ENCODE measurements at places on chromosomes 1 and 21.

GRCh38 chr1:169186106-169186505 is 79.6 kb downstream of the ATP1B1 start:
- DNase-seq, result no peak

DNA sequence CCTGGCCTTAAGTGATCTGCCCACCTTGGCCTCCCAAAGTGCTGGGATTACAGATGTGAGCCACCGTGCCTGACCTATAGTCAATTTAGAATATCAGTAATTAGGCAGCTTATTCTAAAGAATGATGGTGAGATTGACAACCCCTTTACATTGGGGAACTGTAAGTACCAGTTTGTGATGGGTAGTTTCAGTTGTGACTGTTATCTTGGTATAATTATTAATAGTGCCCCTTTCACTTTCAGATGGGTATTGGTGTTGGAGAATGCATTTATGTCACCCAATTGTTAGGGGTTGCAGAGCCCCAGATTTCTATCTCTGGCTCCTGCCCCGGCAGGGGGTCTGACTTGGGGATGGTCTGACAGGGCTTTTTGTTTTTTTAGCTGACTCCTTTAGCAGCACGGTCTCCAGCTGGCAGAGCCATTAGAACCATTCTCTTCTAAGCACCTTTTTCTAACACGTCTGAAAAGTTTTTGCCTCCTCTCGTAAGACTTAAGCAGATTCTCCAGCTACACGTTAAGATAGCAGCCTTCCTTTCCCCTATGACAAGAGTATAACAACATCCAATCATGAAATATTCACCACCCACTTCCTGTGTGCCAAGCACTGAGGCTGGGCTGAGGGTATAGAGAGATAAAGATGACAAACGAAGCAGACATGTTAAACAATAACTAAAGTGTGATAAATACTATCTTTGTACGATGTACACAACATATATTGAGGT is 157.8 kb downstream of the SDCCAG8 start:
- DNase-seq, result no peak

DNA sequence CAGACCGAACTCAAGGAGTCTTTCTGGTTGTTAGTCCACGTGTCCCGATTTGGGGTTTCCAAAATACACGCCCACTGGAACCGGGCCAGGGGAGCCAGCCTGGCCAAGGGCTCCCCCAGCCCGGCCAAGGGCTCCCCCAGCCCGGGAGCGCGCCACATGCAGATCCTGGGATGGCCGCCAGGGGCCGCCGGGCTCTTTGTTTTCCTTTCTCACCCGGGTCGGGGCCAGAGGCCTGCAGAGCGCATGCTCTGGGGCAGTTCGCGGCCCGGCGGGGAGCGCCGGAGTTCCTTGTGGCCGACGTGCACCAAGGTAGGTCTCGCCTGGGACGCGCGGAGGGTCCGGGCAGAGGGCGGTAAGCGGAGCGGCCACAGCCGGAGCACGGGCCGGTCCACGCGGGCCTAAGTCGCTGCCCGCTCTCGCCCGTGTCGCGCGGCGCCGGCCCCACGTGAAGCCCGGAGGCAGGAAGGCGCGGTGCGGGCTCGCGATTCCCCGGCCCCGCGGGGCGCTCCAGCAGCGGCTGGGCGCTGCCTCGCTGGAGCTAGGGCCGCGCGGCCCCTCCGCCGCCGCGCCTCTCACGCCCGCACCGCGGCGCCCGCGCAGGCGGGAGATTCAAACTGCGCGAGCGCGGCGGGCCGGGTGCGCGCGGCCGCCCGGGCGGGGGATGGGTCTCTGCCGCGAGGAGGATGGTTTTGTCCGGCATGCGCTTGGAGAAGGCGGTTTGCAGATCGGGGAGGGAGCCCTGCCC is 12.3 kb downstream of the RCC1 start:
- DNase-seq, result peak; percentile 70

GRCh38 chr1:60151311-60151710 is 77.7 kb upstream of the C1orf87 start:
- no peak for DNase-seq

- DNase-seq, result no peak
Measured at GRCh38 chr21:42079008-42079938, 8.2 kb downstream of the UMODL1 start.

DNA sequence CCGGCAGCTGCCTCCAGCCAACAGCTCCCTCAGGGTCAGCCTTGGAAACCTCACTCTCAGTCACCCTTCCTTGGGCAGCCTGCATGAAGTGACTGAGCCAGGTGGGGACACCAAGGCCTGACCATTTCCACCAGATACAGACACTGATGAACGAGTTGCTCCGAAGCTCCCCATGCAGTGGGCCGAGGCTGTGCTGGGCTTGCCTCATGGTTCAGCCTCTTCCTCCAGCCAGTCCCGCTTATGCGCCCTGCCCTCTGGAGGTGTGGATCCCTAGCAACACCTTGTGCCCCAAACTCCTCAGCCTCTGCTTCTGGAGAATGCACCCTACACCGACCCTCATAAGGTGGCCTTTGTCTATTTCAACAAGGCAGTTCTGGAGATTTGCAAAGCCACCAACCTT is 236.0 kb downstream of the RRAGC start:
- no peak for DNase-seq

DNA sequence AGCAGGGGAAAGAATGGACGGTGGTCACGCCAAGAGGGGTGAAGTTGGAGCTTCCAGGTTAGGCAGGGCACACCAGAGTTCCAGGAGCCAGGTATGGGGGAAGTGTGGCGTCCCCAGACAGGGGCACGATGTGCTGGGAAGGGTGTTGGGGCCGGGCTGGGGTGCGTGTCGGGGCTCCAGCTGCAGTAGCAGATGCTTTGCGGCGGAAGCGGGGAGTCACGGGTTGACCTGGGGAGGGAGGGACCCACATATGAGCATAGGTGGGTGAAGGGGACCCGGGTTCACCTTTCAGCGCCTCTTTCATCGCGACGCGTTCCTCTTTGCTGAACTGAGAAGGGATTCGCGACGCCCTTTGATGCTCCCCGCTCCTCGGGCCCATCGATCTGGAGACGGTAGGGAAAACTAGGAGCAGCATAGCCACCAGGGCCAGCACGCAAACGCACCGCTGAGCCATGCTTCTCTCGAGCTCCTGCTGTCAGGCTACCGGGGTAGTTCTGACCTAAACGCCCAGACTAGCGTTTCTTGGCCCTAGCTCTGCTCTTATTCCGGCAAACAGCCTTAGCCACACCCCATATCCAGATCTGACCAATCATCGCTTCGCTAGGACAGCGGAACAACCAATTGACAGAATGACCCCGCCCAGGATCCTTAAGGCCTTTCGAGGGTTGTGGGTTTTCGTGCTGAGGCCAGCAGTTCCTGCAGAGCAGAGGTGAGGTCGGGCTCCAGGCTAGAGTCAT is at the start of gene PM20D1:
Gene PM20D1, minus strand, starts transcription at position 514 of the 737 bp plus-strand sequence. Its CDS starts 60 bp downstream, at position 454.
- no peak for DNase-seq

- no peak for DNase-seq
Measured at GRCh38 chr21:43332861-43333297, 94.1 kb downstream of the SIK1 start.

GRCh38 chr1:172646653-172647052 is 12.2 kb upstream of the FASLG start:
- no peak for DNase-seq

- DNase-seq, result no peak
Measured at GRCh38 chr1:220925707-220926106, 46.5 kb downstream of the HLX start.

DNA sequence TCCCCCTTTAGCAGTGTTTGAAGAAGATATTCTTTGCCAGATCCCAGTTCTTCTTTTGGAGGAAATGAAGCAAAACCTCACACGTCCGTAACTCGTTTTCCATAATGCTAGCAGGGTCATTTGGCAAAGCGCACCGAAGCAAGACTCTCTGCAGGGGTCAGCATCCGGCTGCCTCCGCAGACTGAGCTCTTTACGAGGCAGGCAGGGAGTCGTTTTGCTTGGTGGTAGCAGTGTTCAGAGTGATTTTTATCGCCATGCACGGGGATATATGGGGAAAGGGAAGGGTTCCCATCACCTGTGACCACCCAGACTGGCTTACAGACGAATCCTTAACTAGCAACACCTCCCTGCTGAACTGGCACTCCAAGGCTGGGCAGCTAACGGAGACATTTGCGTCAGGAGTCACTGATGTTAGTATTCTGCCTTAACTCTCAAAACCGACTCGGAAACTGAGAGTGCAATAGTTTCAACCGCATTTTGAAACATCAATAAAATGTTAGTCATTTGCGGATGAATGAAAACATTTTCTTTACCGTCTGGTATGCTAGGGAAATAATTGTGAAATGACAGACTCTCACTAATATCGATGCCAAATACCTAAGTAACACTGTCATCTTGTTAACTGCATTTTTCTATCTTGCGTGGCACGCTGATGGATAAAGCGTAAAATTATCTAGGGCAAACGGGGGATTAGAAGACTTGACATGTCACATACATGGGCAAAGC is 2.2 kb upstream of the NEGR1 start:
- DNase-seq, result no peak

GRCh38 chr21:31143036-31143435 is 104.8 kb upstream of the KRTAP19-8 start:
- no peak for DNase-seq

GRCh38 chr1:157157501-157158190 is 19.5 kb upstream of the ETV3 start:
- no peak for DNase-seq

GRCh38 chr1:226981386-226981817 is 41.3 kb downstream of the COQ8A start:
- DNase-seq, result no peak

DNA sequence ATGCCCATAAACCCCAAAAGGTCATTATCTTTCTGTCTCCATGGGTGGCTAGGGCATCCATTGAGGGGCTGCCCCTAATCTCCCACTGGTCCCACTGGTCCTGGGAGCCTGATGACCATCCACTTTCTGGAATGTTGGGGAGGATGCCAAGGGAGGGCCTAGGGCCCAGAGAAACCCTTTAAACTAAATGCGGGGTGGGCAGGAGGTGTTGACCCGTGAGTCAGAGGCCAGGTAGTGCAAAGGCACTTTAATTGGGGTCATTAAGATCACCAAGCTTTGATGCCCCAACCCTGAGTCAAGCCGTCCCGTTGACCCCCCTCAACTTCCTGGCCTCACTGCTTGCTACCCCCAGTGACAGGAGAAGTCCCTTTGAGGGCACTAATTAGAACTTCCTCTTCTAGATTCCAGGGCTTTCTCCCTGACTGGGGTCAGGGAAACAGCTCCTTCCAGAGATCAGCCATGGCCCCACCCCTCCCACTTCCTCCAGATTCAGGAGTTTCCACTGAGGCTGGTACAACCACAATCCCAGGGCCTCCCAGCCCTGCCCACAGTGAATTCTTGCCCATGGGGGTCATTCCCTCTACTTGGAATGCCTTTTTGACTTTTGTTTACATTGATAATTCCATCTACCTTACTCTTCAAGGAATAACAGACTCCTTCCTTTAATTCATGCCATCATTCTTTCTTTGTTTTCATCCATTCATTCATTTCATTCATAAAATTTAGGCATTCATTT is 15.5 kb upstream of the SERINC2 start:
- no peak for DNase-seq

DNA sequence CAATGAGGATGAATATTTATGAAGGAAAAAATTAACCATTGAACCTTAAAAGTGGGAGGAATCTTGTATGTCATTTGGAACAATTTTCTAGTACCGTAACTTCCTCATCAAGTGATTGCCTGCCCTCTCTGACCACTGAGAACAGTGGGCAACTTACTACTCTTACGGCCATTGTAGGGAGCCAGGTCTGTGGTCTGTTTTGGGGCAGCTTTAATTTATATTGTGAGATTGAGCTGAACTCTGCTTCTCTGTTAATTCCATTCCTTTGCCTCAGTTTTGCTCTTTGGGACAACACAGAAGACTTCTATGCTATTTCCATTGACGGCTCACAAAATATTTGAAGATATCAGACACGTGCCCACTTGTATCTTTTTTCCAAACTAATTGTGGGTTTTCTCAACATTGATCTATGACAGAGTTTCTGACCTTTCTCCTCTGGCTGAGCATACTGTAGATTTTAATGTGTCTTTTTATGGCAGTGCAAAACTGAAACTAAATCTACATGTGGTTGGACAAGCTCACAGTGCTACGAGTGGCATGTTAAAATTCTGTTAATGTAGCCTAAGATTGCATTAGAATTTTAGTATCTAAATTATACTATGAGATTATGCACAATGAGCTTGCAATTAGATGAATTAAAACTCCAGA is 27.8 kb upstream of the ZNF281 start:
- DNase-seq, result no peak

DNA sequence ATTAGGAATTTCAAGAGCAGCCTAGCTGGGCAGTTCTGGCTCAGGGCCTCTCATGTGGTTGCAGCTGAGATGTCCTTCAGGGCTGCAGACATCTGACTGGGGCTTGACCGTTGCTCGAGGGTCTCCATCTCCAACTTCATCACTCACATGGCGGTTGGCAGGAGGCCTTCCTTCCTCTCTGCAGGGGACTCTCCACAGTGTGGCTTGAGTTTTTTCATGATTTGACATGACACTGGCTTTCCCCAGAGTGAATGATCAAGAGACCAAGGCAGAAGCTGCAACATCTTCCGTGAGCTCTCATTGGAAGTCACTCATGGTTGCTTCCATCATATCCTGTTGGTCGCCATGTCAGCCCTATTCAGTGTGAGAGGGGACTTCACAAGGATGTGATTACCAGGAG is 74.6 kb downstream of the RUNX3 start:
- DNase-seq, result no peak
